Activated T-cell treated with anti-CD3 and anti-CD28 coated beads for 24 hours (primary cell): ENCODE measurements at places on chromosomes 6 and 20.

DNA sequence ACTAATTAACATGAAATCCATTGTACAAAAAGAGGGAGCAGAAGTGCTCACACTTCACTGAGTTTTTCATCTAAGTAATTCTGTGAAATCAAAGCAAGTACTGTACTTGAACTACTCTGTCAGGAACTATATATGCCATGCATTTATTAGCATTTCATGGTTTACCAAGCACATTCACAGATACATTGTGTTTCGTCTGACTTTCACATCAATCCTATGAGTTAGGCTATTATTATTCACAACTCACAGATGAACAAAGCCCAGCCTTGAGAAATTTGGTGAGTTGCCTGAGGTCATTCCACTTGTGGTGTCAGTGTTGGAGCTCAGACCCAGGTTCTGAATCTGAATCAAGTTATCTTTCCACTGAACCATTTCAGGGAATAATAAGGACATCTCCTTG lies 33.7 kb upstream of the TENT5A start:
- DNase-seq: no peak

- no peak for DNase-seq
Measured at GRCh38 chr20:11796026-11796425, 121.7 kb upstream of the BTBD3 start.

GRCh38 chr6:119186490-119186889 lies 108.0 kb upstream of the FAM184A start:
- no peak for DNase-seq

- DNase-seq: no peak
Measured at GRCh38 chr6:52543729-52544601, 32.9 kb downstream of the TRAM2 start.

DNA sequence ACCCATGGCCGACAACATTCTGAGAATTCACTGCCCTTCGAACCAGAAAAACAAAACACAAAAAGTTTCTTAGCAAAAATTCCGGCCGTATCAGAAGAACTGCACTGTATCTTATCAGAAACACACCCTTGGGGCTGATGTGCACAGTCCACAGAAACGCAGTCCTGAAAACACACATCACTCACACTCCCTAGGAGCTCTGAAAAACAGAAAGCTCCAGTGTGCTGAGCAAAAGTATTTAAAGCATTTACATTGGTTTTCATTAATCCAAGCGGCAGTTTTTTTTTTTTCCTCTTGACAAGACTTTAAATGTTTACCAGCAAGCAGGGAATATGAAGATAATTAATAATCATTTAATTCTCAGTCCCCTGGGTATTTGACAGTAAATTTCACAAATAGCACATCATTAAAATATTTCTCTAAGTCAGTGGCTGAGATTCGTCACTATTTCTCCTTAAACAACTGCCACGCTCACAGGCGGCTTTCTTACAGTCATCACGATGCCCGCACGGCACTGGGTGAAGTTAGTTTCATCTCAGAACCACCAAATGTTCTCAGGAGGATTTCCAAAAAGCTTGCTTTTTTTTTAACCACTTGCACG lies 13.3 kb downstream of the NFATC2 start:
- DNase-seq: no peak

- DNase-seq: no peak
Measured at GRCh38 chr6:90103056-90103800, 193.4 kb downstream of the BACH2 start.

DNA sequence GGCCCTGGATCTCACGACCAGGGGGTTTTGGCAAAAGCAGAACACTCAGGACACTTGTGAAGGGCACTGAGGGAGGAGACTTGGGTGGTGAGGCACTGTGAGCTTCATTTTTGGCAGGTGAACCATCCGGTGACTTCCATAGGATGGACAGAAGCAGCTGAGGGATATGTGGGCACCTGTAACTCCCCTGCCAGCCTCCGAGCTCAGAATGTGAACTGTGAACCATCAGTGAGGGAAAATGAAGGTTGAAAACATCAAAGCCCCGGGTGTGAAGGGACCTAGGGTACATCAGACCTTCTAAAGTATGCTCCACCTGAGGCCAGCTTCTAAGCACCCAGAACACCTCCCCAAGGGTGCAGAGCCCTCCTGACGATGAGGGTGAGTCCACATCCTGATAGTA lies 53.2 kb downstream of the FAXC start:
- DNase-seq: no peak

GRCh38 chr6:6006428-6007365 lies at the start of gene NRN1:
NRN1 (minus strand) TSS chr6:6006925; CDS start chr6:6006749, 176 bp downstream.
- no peak for DNase-seq

- no peak for DNase-seq
Measured at GRCh38 chr20:10769700-10770099, 95.9 kb upstream of the JAG1 start.

- DNase-seq: no peak
Measured at GRCh38 chr6:158019416-158019815, 37.8 kb downstream of the SYNJ2 start.

GRCh38 chr6:26576407-26576843 lies 20.3 kb upstream of the ABT1 start:
- no peak for DNase-seq

GRCh38 chr6:44250067-44250717 lies 3.3 kb downstream of the HSP90AB1 start:
- DNase-seq: no peak

DNA sequence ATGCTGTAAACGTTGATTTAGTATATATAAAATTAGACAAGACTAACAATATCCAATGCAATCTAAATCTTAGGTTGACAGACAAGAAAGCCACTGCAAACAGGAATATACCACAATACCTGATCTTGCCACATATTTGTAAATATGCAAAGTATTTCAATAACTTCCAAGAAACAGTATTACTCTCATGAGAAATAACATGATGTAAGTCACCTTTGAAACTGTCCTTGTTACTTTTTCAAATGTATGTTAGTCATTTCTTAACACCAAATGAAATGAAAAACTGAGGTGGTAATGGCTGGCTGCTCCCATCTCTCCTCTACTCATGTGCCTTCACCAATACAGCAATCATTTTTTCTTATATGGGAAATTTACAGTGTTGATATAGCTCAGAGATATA lies 118.7 kb downstream of the ATG5 start:
- no peak for DNase-seq

DNA sequence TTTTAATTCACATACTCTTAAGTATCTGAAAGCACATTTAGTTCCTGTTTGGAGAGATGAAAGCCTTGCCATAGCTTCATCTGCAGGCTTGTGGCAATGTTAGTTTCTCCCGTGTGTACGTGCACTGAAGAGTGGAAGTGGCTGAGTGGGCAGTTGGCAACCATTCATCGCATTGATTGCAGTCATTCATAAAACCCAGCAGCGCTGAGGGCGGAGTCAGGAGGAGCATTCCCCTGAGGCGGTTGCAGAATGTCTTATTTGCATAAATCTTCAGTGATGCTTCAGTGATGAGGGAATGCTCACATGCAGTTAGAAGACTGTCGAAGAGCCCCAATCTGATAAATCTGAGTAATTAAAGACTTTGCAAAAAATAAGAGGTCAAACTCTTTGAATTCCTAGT lies 79.1 kb downstream of the RIMS1 start:
- DNase-seq: no peak

DNA sequence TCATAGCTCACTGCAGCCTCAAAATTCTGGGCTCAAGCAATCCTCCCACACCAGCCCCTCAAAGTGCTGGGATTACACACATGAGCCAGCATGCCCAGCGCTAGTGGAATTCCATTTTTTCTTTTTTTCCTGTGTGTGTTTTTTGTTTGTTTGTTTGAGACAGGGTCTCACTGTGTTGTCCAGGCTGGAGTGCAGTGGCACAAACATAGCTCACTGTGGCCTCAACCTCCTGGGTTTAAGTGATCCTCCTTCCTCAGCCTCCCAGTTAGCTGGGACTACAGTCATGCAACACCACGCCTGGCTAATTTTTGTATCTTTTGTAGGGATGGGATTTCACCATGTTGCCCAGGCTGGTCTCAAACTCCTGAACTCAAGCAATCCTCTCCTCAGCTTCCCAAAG lies 14.1 kb upstream of the PARD6B start:
- no peak for DNase-seq

DNA sequence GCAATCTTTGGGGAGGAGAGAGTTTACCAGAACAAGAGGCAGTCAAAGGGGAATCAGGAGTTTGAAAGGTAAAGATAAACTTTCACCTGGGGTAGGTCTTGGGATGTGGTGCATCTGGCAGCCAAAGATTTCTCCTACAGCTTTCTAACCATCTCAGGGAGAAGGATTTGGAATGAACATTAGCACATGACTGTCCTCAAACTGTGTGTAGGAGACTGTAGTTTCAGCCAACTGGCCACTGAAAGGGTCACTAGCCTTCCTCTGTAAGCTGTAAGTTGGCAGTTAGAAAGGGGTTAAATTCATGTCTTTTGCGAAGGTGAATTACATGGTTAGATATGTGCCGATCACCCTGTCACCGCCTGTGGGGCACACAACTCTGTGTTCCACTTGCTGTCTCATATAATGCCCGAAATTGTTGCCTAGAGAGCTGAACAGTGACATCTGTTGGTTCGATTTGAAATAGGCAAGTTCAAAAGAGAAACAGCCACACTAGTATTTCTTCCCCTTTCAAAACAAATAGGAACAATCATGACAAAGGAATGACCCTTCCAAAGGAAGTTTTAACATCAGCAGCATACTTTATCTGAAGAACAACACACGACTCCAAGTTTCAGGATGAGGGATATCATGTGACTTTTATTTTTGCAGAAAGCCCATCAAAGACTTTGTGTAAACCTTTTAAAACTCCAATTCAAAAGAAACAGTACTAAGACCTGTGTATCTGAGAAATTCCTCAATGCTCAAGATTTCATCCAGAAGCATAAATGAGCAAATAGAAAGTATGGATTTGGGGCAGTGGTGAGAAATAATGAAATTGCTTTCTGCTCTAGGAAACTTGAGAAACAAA lies 1.1 kb upstream of the OPN5 start:
- peak; percentile 13 for DNase-seq

DNA sequence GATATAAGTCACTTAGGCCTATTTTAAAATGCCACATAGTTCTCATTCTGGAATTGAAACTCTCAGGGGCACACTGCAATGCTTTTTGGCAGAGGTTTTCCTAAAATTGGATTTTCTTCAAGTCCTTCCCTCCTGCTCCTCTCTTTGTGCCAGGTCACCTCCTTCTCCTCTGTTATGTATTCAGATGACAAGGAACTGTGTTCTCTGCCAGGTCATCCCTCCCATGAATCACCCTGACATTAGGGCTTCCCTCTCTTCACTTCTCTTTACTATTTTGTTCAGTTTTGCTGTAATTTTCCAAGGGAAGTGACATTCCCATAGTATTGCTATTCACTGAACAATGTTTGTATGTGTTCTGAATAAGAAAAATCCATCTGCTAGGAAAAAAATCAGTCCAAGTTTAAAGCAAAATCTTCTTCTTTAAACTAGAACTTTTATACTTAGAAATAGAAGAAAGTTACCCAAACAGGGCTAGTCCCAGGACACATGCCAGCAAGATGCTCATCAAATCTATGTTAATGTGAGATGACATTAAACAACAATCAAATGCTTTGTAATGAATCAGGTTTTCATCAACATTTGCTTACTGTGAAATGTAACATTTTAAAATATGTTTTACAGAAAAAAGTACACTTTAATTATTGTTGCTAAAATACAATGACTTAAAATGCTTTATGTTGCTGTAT lies 461.1 kb downstream of the MMUT start:
- no peak for DNase-seq

- DNase-seq: no peak
Measured at GRCh38 chr20:62543470-62544302, 67.9 kb upstream of the GATA5 start.

DNA sequence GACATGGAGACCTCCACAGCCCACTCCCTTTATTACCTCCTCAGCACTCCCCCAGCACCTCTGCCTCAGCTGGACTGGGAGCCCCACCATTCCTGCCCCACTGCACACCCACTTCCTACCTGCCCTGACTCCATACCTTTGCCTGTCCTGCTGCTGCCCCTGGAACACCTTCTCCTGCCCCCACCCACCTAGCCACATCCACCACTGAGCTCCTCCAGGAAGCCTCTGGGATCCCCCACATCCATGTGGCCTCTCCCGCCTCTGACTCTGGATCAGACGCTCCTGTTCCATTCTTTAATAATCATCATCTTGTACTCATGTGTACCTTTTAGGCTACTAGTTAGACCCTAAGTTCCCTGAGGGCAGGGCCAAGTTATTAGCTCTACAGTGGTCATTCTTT lies 2.2 kb upstream of the SDCBP2 start:
- DNase-seq: no peak

DNA sequence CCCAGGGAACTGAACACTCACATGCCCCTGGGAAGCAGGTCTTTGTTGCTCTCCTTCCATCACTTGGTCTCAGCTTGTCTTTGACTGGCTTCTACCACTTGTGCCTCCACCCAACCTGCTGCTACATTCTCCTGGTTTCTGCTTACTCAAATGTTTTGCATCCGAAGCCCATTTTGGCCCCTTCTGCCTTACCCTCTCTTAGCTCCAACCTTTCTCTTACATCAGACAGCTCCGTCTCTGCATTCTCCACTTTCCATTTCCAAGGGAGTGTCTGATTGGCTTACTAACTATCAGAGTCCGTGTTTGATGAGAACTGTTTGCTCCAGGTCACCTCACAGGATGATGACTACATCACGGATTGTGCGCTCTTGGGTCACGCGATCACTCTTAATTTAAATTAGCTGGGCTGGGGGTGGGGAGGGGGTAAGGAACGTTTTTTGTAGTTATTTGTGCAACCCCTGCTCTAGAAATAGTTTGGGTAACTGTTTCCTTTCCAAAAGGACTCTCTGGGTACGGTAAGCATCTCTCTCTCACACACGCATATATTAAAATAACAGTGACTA lies 844 bp upstream of the ABRACL start:
- peak; percentile 42 for DNase-seq

GRCh38 chr6:136362421-136363356 lies 73.0 kb upstream of the BCLAF1 start:
- no peak for DNase-seq

GRCh38 chr6:7505189-7505699 lies 36.2 kb upstream of the DSP start:
- DNase-seq: no peak

DNA sequence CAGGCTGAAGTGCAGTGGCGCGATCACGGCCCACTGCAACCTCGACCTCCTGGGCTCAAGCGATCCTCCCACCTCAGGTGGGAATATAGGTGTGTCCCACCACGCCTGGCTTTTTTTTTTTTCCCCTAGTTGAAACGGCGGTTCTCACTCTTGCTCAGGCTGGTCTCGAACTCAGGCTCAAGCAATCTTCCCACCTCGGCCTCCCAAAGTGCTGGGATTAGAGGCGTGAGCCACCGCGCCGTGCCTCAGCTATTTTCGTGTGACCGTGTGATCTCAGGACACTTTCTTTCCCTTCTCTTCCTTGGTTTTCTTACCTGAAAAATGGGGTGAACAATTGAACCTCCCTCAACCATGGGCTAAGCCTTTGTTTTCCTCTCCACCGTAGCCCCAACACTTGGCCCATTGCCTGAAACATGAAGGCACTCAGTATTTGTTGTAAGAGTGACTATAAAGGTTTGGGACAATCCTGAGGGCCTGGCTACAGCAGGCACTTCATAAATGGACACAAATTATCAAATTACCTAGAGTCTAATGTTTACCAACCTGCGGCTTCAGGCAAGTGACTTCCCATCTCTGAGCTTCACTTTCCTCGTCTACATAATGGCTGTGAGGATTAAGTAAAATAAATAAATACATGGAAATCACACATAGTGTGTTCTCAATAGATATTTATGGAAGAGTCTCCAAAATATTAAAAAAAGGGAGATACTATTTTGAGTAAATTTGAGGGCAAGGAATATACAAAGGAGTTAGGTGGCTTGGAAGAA lies 31.4 kb upstream of the ID1 start:
- DNase-seq: no peak

- no peak for DNase-seq
Measured at GRCh38 chr20:49874696-49875095, 40.6 kb downstream of the SPATA2 start.

- no peak for DNase-seq
Measured at GRCh38 chr6:11975353-11975977, 36.6 kb upstream of the HIVEP1 start.
